ENCODE measurements at places on chromosomes 13 and 19. TPM values are rescaled to one million over a fixed set of nuclear protein-coding genes. Genes with fewer than 3 reads are reported as not detected.

Gene SIAH3
- not detected for total RNA-seq

Gene MEIS3
- 57.8 TPM for total RNA-seq

Gene CCDC194
- total RNA-seq: not detected

Gene KIR2DL4
- not detected for total RNA-seq

Gene PEAK3
- total RNA-seq: not detected

Gene XRCC1
- 13.6 TPM for total RNA-seq

Data from fibroblast of lung (primary cell).